ENCODE measurements at places on chromosomes 4 and X.

DNA sequence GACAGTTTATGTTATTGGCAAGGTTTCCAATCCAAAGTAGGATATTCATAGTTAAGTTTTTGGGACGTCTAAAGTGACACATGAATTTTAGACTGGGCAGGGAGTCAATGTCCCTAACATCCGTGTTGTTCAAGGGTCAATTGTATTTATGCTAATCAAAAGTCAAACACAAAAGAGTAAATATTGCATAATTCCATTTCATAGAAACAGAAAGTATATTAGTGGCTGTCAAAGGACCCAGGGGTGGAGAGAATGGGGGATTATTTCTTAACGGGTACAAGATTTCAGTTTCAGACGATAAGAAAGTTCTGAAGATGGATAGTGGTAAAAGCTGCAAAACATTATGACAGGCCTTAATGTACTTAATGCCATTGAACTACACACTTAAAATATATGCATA is 971.8 kb upstream of the AGA start:
- no peak for DNase-seq

DNA sequence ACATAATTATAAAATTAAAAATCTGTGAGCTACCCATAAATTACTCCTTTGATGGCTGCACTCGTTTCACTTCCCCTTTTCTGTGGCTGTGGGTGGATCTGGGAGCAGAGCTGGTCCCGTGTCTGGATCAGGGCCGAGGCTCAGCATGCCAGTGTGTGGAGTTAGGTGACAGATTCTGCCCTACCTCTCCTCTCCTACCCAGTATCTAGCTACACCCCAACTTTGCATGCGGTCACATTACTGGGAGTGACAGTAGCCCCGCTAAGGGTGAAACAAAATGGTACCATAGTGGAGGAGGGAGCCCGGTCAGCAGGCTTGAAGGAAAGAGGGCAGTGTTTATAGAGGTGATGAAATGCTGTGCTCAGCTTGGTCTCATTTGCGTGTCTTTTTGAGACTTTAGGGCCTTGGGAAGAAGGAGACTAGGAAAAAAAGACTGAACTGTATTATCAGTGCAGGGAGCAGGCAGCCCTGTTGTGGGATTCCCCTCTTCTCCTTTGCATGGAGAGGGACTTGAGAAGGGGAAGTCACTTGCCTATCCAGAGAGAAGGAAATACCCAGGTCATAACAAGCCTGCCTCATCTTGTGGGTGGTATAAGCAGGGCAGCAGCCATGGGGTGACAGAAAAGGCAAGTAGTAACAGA is 48.4 kb downstream of the ARHGAP10 start:
- DNase-seq: no peak

- DNase-seq: no peak
Observed at GRCh38 chr4:62399242-62399641, 1199.1 kb downstream of the ADGRL3 start.

DNA sequence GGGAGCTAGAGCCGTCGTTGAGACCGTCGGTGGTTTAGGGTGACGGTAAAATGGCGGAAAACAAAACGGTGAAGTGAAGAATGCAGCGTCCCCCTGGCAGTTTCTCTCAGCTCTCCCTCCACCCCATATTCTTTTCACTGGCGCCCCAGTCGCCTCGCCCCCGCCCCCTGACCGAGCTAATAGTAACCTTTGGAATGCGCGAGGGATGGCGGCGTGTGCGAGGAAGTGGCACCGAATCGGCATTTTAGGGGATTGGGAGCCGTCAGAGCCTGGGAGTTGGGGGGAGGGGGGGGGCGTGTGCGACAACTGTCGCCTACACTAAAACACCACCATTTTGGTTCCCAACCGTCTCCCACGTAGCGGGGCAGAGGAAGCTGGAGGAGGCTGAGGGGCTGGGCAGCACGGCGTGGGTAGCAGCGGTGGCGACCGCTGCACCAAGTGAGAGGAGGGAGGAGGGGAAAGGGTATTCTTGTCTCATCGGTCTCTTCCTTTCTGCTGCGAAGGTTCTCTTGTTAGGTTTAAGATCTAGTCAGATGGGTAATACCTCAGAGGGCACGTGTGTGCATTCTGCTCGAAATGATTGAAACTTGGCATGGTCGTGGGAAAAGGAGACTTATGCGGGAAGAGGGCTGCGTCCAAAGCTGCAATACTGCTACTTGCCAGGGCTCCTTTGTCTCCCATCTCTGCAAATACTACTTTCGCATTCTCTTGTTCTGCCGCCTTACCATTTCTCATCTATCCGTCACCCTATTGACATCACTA is 840 bp downstream of the ZNF711 start:
- DNase-seq: no peak

GRCh38 chrX:32597777-32598176 is 613.6 kb downstream of the DMD start:
- DNase-seq: no peak

DNA sequence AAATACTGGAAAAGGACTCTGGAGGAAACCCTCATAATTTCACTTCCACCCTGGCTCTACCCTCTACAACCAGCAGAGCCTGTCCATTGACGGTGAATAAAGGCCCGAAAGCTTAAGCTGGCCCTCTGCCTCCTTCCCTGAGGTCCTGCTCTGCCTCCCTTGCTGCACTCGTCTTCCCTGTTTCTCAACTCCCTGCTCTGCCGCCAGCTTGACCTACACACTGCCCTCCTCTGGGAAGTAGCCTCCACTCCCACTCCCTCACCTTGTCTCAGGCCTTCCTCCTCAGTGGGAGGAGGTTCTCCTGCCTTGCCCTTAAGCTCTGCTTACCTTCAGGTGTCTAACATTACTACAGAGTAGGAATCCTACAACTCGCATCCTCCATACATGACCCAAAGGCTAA is 608.6 kb upstream of the NR3C2 start:
- DNase-seq: no peak

GRCh38 chr4:41318839-41319530 is 62.3 kb downstream of the UCHL1 start:
- DNase-seq: no peak

DNA sequence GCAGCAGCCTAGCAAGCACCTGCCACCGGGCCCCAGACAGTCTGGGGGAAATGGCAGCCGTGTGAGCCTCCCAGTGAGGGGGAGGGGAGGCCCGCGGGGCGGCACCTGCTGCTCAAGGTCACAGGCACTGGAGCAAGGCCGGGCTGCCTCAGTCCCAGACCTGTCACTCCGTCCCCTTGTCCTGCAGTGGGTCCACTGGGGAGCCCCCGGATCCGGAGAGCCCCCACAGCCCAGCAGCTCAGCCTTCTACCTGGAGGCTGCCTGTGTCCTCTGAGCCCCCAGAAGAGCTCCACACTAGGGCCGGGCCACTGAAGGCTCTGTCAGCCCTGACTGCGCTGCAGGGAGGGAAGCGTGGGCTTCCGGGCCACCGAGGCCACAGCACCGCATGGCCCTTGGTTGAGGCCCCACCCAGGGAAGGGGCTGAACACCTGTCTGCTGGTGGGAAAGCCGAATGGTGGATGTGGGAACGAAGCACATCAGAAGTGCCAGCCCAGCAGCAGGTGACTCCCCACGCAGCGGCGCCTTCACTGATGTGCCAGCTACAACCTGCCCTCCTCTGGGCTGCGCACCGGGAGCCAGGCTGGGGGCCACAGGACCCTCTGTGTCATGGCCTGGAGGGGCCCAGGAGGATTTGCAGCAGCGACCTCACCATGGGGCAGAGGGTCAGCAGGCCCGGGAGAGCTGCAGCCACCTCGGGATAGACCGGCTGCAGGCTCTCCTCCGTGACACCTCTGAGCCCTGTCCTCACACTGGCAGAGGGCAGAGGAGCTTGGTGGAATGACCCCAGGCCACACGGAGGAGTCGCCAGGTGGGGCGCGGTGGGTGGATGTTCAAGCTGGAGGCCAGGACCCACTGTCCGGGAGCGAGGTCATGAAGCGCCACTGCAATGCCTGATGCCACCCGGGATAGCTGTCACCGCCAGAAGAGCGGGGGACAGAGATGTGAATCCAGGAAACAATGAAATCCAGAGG is 35.0 kb upstream of the MXD4 start:
- DNase-seq: no peak

GRCh38 chrX:13540602-13541001 is 28.8 kb upstream of the EGFL6 start:
- DNase-seq: no peak

DNA sequence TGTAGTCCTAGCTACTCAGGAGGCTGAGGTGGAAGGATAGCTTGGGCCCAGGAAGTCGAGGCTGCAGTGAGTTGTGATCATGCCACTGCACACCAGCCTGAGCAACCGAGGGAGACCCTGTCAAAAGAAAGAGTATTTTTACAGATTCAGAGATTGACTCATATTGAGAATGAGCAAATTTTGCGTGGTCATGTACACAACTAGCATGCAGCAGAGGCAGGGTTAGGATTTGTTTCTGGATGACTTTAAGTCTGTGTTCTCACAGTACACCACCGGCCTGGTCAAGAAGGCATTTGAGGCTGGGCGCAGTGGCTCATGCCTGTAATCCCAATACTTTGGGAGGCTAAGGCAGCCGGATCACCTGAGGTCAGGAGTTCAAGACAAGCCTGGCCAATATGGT is 44.8 kb upstream of the CBR4 start:
- DNase-seq: no peak

DNA sequence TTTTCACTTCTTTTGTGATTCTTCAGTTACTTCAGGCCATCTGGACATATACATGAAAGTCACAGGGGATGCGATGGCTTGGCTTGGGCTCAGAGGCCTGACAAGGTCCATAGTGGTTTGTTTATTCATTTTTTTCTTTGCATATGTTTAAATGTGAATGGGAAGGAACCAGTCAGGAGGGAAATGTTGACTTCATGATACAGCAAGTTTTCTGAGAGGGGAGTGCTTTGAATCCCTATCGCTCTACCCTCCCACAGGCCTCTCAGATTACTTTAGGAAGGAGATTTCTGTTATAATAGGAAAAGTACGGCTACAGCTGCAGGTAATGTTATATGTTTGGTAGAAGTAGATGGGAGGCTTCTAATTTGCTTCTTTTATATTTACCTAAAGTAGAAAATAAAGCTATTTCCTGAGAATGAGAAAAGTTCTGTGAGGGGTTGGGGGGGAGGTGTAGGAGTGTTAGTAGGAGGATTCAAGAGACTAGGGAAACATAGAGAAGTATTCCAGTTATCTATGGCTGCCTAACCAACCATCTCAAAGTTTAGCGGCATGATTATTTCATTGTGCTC is 322.9 kb downstream of the RAPGEF2 start:
- DNase-seq: no peak

GRCh38 chr4:2138846-2139500 is 79.8 kb downstream of the NAT8L start:
- no peak for DNase-seq

DNA sequence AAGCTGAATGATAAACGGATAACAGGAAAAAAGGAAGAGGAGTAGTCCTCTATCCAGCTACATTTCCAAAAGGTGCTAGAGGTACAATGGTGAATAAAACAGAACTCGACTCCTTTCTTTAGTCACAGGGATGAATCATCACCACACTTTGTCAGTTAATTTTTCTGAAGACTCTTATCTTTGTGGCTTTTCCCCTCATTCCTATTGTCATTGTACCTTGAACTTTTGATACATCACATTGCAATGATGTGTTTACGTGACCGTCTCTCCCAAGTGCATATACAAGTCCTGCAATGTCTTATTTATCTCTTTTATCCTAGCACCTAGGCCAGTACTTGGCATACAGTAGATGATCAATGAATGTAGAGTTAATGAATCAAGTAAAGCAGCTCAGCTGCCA is 134.7 kb downstream of the LHFPL1 start:
- DNase-seq: no peak

DNA sequence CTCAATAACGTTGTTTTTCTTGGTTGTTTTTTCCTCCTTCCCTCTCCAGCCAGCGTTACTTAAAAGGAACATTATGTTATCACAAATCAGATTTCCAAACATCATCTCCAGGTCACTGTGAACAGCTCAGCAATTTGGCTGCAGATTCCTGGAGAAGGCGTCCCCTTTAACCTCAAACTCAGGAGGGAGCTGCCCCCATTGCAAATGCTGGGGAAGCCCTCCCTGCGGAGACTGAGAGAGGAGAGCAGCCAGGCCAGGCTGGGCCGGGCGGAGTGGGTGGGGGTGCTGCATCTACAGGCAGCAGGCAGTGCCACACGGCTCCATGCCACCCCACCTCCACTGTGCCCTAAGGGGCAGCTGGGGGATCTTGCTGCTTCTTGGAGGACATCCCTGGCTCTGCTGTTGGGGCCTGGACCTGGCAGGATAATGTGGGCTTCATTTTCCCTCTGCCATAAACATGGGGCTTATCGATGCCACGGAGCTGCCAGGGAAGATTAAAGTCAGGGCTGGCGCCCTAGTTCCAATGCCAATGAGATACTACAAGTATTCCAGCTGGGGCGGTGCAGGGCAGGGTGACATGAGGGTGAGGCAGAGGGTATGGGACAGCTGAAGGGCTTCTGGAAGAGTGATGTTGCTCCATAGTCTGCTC is 148.8 kb downstream of the PJA1 start:
- no peak for DNase-seq

DNA sequence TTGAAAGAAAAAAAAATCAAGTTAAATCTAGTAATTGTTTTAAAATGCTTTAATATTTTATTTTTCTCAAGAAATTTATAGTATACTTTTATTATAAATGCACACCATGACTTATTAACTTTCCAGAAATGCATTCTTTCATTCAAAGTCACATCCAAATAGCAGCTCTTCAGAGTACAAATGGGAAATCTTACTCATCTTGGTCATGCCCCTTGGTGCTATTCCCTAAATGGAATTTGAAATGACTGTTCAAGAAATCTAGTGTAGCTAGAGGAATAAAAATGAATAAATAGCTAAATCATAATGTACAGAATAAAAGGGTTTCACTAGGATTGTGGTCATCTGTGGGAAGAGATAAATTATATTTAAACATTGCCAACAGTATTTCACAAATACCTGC is 1139.7 kb downstream of the PCDH18 start:
- no peak for DNase-seq

GRCh38 chrX:2781226-2781571 is 29.4 kb downstream of the XG start:
- DNase-seq: no peak

DNA sequence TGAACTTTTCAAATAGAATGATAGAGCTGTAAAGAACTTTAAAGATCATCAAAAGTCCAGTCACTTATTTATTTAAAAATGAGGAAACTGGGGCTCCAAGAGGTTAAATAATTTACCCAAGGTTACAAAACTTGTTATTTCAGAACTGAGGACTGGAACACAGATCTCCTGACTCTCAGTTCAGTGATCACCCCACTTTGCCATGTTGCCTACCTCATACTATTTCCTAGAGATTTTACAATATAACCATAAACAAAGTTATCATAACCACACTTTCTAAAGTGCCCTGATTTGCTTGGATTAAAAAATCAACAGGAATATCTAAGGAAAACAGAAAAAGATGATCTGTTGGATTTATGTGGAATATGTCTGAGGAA is 7.4 kb upstream of the ACSL4 start:
- no peak for DNase-seq

GRCh38 chr4:151035328-151035727 is 20.2 kb upstream of the LRBA start:
- no peak for DNase-seq
